Stimulated activated CD4-positive, alpha-beta T cell treated with anti-CD3 and anti-CD28 coated beads, Interleukin-12 subunit alpha, Interleukin-12 subunit beta, amount 100 ng/mL, for 4 hours (primary cell): ENCODE measurements at places on chromosomes 7 and 10.

- DNase-seq: no peak
These were observed 32.1 kb downstream of the AGAP3 start for GRCh38 chr7:151118108-151119054.

DNA sequence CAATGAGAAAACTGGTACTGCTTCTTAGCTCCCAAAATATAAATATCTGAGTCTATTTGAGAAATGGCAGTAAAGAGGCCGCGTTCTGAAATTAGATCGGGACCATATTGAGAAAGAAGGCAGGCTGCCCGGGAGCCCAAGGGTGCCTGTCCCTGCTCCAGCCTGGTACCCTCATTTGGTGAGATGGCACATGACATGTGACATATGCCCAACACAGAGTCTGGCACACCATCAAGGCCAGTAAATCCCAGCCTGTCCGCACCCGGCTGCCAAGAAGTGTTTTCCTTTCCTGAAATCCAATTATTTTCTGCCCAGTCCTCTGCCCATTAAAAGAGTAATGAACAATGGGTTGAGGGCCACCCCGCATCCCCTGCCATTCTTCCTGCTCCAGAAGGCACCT lies 66.4 kb downstream of the CDH23 start:
- no peak for DNase-seq

DNA sequence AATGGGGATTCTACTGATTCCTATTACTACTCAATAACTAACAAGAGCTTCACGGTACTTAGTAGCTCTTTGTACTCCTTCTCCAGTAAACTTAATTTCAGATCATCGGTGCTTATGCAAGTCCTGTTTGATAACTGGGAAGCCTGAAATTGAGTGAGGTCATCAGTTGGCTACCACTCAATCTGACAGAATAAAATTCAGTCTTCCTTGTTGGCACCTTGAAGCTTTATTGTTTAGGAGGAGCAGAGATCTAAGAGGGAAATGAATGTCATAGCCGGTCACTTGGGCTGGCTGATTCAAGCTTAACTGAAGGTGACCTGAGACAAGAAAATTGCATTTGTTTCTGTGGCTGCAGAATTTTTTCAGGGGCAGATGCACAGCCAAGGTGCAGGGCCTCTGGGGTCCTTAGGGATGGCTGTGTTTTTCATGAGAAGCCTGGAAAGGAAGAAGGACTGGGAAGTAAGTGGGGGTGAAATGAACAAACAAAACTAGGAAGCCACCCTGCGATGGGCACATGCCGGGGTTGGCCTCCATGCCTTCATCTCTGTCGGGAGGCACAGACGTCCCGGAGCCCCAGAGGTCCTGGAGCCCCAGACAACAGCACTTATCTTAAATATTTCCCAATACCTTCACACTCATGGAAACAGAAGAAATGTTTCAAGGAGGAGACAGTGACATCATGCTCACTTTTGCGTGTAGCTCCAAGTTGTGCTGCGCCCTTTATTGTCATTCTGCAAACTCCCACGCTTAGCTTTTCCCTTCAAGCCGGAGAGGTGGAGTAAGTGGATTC lies 85.0 kb upstream of the KIF5B start:
- no peak for DNase-seq

GRCh38 chr10:51843966-51844365 lies 144.6 kb upstream of the CSTF2T start:
- no peak for DNase-seq
